HAP-1 (cell line): ENCODE measurements at places on chromosomes 6 and 20.

- DNase-seq, result peak; percentile 75
Measured at GRCh38 chr20:44215125-44215524, 4.6 kb upstream of the OSER1 start.

- DNase-seq, result no peak
Measured at GRCh38 chr6:152098683-152099082, 291.2 kb downstream of the ESR1 start.

GRCh38 chr20:37988306-37988954 is 44.8 kb downstream of the TTI1 start:
- no peak for DNase-seq

DNA sequence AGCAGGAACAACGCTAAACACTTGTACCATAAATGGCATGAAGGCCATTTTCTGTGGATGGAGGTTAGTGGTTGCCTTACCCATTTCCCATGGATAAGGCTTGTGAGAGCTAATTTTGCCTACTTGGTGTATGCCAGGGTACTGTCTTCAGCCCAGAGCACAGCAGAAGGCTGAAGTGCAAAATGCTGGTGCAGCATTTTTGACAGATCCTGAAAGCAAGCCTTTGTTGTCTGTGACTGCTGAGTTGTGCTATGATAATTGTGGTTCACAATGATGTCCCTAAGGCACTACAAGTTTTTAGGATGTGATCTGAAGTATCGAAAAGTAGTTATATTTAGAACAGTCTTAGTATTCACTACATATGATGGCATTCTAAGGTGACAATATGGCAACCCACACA is 14.7 kb upstream of the HMGN3 start:
- no peak for DNase-seq

DNA sequence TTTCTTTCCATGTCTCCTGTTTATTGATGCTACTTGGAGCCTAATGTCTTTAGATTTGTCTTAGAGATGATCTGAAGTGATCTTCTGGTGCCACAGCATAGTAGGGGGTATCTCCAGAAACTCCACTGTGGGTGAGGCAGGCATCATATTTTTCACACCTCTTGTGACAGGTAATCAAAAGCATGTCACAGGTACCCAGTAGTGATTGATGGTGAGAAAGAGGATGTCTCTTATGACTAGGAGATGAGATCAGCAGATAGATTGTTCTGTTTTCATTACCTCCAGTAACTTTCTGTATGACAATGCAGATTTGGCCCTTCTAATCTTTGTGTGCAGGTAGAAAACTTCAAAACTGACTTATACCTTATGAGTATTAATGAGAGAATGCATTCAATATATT is 13.5 kb downstream of the NCOA7 start:
- DNase-seq, result no peak

DNA sequence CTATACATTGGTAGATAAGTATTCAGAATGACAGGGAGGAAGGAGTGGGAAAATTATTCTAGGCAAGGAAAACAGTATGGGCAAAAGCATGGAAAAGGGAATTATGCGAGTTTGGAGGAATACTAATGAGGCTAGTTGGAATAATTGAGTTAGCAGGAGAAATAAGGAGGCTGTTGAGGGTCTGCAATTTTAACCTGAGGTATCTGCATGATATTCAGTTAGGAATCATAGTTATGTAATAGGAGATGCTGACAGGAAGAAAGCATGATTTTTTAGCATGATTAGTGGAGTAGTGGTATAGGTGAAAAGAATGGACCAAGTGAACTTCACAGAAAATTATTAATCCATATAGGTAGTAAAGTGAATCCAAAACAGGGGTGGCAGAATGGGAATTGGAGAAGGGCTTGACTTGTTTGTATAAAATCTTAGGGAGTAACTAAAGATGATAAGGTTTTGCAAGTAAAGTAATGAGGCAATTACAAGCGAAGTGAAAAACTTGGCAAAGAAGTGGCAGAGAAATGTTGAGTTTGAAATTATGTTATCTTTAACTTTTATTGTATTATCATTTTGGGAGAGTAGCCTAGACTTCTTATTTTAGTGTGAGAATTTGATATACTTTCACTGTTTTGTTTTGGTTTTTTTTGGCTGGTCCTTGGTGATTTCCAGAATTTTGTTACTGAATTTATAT is 5.7 kb downstream of the STXBP5 start:
- no peak for DNase-seq

GRCh38 chr6:13378669-13379590 is 50.6 kb upstream of the TBC1D7 start:
- DNase-seq, result no peak

- DNase-seq, result no peak
Measured at GRCh38 chr6:51614725-51615124, 472.7 kb downstream of the PKHD1 start.

- peak; percentile 85 for DNase-seq
Measured at GRCh38 chr6:38213251-38213658, 393.7 kb downstream of the ZFAND3 start.

- DNase-seq, result peak; percentile 79
Measured at GRCh38 chr6:49606721-49607390, 29.8 kb downstream of the RHAG start.

DNA sequence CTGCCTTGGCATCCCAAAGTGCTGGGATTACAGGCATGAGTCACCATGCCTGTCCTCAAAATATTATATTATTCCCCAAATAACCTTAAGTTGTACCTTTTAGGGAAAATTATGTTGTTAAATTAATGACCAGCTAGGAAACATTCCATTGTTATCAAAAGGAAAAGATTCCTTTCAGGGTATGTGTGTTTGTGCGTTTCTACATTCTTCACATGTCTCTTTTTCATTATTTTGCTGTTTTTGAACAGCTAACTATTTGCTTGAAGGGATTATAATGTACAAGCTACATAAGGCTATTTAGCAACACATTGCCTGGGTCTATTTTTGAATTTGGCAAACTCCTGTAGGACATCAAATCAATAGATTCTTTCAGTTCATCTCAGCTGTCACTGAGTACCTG is 57.1 kb downstream of the GJA1 start:
- DNase-seq, result no peak
